ENCODE measurements at places on chromosomes 5 and 9.
A peak's percentile ranks its signal among the peaks of the same experiment; 100 is the strongest.

GRCh38 chr9:135914921-135915320, 7.6 kb upstream of the CAMSAP1 start:
- no peak for DNase-seq

GRCh38 chr5:36357391-36357975, 55.8 kb upstream of the RANBP3L start:
- DNase-seq = no peak

DNA sequence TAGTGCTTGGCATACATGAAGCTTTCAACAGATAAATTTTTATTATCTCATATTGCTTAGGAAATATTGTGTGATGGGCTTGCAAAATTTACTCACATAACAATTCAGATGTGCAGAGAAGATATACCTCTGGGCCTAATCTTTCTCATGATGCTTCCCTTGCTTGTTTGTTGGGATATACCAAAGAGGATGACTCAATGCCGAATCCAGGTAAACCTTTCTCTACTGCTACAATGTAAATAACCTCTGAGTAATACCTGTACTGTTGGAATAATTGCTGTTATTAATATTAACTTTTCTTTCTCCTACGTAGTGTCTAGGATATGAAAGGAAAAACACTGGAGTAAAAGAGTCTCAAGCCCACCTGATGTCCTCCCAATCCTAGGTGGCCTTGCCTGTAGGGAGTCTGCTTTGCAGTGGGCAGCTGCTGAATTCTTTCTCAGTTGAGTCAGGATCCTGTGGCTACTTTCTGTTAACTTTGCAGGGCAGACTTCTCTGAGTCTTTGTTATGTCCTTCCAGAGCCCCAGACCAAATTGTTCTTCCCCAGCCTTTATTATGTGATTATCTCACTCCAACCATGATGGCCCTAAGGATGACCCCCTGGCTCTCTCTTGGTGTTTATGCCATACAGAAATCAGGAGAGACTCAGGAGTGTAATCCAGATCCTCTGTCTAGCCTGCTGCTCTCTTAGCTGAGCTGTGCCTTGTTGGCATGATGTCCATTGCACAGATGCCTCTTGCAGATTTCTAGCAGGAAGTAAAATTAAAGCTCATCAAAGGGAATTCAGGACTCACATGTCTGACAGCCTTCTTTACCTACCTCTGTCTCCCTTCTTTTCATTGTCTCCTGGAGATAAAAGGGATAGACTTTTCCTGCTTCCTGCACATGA, 208.1 kb downstream of the SNX18 start:
- no peak for DNase-seq

- no peak for DNase-seq
Measured at GRCh38 chr5:28190011-28190410, 1151.6 kb upstream of the CDH9 start.

- no peak for DNase-seq
Measured at GRCh38 chr5:74337254-74337983, 303.1 kb downstream of the ENC1 start.

GRCh38 chr9:23829580-23830475, 3.8 kb upstream of the ELAVL2 start:
- DNase-seq = no peak

- no peak for DNase-seq
Measured at GRCh38 chr5:181204113-181204825, 727 bp downstream of the TRIM7 start.

DNA sequence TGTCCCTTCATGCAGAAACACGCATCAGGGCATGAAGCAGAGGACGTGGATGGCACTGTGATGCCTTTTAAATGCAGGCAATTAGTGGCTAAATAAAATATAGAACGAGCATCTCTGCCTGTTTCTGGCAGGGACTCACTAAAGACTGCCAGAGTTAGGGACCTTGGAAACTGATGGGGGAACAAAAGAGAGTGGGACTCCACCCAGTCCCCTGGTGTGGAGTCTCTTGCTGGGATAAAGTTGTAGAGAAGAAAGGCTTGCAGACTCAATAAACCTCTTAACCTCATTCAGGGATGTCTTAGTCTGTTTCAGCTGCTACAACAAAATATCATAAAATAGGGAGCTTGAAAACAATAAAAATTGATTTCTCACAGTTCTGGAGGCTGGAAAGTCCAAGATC, 87.6 kb upstream of the ARAP3 start:
- DNase-seq = no peak

DNA sequence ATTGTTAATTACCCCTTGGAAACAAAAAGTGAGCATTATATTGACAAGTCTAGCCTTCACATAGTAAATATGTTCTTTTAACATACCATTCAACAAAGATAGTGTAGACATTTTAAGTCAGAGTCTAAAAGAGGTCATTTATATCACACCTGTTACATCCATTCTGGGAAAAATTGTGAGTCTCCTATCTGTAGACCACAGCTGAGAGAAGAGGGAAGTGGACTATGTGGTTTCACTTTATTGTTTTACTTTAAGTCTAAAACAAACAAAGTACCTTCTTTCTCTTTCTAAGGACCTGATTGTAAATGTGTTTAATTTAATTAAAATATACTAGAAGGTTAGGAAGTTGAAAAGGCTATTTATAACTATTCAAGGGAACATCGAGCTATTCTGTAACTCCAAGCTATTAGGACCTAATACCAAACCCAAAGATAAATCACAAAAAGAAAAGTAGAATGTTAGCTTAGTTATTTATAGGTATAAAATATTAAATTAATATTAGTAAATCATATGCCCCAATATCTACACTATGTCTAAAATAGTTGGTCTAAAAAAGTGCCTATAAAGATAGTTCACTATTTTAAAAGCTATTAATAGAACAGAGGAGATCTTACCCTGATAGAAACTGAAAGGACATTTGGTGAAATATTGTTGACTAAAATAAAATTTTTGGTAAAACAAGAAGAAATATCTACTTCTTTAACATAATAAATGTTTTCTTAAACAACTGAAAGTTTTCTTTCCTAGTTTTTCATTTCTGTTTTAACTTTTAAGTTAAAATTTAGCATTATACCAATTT, 134.9 kb downstream of the TMEM167A start:
- DNase-seq = no peak

DNA sequence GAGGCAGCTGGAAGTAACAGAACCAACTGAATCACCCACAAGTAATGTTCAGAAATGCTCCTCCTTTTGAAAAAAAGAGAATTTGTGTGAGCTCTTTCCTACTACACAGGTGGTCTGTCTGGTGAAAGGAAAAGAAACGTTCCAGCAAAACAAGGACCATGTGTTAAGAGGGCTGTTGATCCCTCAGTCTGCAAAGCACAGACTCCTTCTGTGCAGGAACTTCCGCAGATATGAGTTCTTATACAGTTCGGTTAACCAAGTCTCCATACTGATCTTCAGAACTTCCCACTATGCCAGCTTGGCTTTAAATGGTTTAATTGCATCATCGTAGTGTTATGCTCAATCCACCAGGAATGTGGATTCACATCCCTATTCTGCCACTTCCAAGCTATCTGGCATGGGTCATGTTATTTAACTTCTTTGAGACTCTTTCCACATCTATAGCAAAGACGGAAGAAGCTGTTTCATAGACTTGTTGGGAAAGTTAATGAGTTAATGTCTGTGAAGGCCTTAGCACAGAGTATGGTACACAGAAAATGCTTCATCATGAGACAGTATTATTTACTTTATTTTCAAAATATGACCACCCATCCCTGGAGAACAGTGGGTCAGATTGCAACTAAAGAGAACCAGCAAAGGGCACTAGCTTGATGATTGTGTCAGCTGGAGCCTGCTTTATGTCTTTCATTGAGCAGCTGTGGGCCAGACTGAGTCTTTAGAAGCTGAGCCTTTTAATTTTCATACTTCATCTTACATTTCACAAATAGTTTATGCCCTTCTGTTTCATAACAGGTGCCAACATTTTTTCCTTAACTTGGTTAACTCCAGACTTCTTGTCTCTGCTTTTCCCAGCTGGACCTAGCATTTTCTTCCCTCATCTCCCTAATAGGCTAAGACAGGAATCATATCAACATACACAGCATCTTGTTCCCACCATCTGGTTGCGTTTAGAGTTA, 89.9 kb downstream of the MAMDC2 start:
- DNase-seq = no peak

GRCh38 chr5:171477101-171477500, 57.7 kb downstream of the FGF18 start:
- DNase-seq = no peak

DNA sequence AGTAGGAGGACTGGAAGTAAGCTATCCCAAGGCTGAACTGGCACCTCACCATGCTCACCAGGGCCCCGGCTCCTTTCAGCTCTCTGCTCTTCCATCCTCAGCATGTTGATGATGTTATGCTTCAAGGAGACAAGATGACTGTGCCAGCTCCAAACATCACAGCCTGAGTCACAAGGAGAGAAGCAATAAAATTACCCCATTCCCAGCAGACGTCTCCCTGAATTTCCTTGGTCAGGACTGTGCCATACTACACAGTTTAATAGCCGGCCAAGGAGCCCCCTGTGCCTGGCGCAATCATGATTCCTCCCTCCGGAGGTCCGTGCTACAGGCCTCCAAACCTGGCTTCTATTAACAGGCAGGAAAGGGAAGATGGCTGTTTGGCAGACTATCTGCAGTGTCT, 51.2 kb upstream of the ROR2 start:
- DNase-seq = no peak

DNA sequence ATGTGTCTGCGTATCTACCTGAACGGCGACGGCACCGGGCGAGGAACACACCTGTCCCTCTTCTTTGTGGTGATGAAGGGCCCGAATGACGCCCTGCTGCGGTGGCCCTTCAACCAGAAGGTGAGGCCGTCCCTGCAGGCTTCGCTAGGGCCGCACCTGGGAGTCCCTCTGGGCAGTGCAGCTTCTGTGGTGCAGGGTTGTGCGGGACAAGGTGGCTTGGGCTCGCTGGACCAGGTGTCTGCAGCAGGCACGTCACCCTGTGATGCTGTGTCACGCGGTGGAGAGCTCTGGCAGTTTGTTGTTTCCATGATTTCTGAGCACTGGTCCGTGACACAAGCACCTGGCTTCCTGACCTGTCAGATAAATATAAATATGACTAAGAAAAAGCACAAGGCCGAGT, 20.7 kb downstream of the FBXW5 start:
- no peak for DNase-seq

GRCh38 chr5:176664886-176665285, 17.6 kb downstream of the TSPAN17 start:
- DNase-seq = no peak

- DNase-seq = no peak
Measured at GRCh38 chr5:175826980-175827379, 44.4 kb upstream of the CPLX2 start.

DNA sequence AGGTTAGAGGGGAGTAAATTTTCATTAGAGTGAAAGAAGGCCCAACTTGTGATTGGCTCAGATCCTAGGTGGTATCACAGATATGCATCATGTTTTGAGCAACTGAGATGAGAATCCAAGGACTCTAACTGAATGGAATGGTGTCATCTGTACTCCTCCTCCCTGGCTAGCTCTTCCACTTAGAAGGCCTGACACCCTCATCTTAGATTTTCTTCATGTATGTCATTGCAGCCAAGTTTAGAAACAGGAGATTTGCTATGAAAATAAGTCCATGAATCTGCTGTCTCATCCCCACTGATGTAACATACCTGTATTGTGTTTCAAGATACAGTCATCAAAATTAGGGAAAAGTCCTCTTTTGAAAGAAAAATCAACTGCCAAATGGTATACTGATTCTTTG, 54.4 kb downstream of the ITGA1 start:
- DNase-seq = no peak

DNA sequence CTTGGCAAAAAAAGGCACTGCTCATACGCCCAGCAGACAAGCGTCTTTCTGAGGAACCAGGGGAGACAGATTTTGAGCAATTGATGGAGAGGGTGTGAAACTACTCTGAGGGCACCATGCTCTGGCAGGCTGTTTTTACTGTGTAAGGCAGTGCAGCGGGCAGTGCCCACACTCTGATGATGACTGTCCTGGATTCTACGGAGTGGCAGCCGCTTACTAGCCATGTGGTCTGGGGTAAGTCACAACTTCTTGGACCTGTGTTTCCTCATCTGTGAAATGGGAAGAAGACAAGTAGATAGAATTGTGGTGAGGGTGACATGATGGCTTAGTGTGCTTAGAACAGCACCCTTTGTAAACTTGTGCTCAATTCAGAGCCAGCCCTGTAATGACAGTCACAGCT, 38.8 kb downstream of the FABP6 start:
- no peak for DNase-seq

- peak; percentile 54 for DNase-seq
Measured at GRCh38 chr9:94611638-94612068, 18.0 kb upstream of the FBP2 start.

DNA sequence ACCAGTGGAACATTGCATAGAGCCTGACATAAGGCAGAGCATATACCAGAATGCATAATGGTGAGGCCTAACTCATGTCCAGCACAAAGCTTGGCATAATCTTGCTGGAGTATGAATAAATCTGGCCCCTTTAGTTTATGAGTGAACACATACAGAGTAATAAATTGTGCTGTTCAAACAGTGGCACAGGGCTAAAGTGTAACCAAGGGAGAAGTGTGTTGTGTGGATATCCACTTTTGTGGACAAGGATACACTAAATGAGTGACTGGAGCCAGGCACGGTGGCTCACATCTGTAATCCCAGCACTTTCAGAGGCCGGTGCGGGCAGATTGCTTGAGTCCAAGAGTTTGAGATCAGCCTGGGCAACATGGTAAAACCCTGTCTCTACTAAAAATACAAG, 29.4 kb upstream of the JMY start:
- no peak for DNase-seq

- no peak for DNase-seq
Measured at GRCh38 chr9:120291050-120291449, 288.9 kb downstream of the CDK5RAP2 start.

- DNase-seq = no peak
Measured at GRCh38 chr9:122370303-122370702, 521 bp upstream of the PTGS1 start.

DNA sequence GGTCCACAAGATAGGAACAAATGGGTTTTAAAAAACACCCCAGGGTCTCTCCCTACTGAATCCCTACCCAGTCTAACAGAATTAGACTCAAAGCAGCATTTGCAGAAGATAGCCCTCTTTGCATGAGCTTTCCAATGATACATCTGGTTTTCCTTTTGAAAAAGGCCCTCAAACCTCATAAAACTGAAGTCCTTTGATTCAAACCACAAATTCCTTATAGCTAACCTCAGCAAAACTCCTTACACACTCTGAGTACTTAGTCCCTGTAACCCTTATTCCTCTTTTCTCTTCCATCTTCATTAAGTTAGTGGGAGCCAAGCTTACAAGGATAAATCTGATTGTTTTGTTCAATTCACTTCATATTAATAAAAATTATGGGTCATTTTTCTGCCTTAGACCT, 90.5 kb upstream of the TNC start:
- DNase-seq = no peak

GRCh38 chr9:38620483-38621433, at the start of gene ANKRD18A:
ANKRD18A (minus strand) TSS chr9:38620596; CDS start chr9:38620285, 311 bp downstream.
- DNase-seq = peak; percentile 76

DNA sequence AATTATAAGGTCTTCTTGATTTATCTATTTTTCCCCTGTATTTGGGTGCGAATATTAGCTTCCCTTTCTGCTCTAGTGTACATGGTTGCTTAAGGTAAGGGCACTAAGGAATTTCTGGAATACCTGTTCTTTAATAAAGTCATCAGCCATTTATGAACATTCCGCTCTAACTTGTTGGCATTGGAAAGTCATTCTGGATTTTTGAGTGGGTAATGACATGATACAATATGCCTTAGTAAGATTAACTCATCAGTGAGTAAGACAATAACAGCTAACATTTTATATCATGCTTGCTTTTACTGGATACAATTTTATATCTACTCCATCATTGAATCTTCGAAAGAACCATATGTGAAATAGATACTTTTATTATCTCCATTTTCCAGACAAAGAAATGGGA, 196.1 kb downstream of the ARRDC3 start:
- no peak for DNase-seq
